Activated CD8-positive, alpha-beta memory T cell treated with anti-CD3 and anti-CD28 coated beads for 48 hours (primary cell): ENCODE measurements at places on chromosomes 16 and 17.

DNA sequence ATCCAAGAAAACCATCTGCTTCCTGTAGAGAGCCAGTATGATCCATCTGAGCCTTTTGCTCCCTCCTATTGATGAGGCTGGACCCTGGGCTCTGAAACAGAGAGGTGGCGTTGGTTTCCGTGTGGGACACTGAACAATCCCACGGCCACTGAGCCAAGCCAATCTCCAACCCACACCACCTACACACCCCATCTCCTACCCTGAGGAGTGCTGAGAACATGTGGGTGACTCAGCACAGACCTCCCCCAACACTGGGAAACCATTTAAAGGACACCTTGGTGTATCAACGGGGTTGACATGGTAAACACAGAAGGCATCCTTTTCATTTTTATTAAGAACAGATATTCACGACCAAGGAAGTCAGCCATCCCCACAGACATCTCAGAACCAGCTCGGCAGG, 332.1 kb downstream of the SLC39A11 start:
- no peak for DNase-seq

- no peak for DNase-seq
Observed at GRCh38 chr16:19972111-19972510, 87.5 kb upstream of the GPRC5B start.

- no peak for DNase-seq
Observed at GRCh38 chr16:50114357-50115129, 38.6 kb upstream of the TENT4B start.

GRCh38 chr16:66298571-66299120, 67.8 kb upstream of the CDH5 start:
- DNase-seq, result no peak
